ENCODE measurements at places on chromosomes 1 and 21. TPM values are rescaled to one million over a fixed set of nuclear protein-coding genes. Genes with fewer than 3 reads are reported as not detected.

Gene OR2L13
- polyA plus RNA-seq, result not detected

Gene KRTAP12-2
- not detected for polyA plus RNA-seq

Gene LHX4
- polyA plus RNA-seq, result 4.6 TPM

DNA sequence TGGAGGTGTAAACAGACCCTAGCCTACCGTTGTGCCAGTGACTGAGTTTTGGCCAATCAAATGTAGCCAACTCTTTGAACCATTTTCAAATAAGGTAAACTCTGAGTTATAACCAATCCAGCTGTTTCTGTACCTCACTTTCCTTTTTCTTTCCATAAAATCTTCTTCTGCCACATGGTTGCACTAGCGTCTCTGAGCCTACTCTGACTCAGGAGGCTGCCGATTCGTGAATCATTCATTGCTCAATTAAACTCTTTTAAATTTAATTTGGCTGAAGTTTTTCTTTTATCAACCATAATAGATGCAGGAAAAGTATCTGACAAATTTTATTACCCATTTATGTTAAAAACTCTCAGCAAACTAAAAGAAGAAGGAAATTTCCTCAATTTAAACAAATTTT is 111.5 kb upstream of the LYPLAL1 start:
- DNase-seq, result no peak

- no peak for DNase-seq
These were observed 10.0 kb upstream of the MORC3 start for GRCh38 chr21:36310016-36310415.

DNA sequence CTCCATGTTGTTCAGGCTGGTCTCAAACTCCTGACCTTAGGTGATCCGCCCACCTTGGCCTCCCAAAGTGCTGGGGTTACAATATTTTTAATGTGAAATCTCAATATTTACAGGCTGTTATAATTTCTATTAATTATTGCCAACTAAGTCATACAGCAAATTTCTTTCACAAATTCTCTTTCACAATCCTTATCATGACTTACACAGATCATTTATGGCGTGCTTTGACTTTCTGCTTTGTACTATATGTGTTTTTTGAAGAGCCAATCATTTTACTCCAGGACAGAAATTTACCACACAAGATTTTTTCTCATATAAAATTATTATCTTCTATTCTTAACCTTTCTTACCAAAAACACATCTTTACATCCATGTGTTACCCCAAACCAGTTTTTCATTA is 1729.9 kb downstream of the NCAM2 start:
- DNase-seq, result no peak

DNA sequence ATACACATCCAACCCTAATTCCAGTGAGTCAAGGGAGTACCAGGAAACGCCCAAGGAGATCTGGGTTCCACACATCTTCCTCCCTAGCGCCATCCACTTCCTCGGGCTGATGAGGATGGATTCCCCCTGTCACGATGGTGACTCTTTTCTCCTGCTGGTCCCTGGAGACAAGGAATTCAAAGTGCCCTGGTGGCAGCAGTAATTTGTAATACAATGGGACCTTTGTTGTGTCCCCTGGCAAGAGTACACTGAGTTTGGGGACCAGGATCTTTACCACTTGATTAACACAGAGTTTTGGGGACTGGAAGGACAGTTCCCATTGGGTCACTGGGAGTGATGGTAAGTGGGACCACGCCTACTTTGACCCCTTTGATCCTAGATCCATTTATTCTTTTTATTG is 9.4 kb upstream of the JAK1 start:
- no peak for DNase-seq

- no peak for DNase-seq
These were observed 13.5 kb upstream of the FOXJ3 start for GRCh38 chr1:42348498-42348897.

- DNase-seq, result no peak
These were observed 243.6 kb downstream of the TM2D1 start for GRCh38 chr1:61481315-61481715.

DNA sequence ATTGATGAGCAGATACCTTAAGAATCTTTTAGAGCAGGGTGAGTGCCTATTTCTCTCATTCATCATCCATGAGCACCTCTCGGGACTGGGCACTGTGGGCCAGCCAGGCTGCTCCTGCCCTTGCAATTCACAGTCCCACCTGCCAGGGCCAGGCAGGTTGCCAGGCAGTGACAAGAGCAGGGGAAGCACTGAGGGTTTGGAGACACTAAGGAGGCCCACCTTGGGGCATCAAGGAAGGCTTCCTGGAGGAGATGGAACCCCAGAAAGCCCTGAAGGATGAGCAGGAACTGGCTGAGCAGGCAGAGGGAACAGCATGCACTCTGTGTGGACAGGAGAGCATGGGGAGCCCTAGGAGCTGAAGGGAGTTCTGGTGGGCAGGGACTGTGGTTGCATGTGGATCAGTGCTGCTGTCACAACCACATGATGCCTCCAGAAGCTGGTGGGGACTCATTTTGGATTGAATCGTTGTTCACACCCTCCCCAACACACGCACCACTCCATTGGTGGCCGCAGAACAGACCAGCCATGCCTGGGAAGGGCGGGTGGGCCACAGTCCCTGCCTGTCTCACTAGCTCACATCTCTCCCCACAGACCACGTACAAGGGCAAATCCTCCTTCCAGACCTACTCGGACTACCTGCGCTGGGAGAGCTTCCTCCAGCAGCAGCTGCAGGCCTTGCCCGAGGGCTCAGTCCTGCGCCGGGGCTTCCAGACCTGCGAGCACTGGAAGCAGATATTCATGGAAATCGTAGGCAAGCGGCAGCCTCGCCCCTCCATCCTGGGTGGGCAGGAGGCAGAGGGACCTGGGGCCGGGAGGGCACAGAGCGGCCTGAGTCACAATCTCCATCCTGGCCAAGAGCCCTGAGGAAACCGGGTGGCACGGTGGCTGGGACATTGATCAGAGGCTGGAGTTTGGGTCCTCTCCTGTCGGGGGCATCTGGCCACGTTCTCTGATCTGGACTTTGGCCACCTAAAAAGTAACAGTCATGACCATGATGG is 55.1 kb downstream of the DISP3 start:
- DNase-seq, result no peak

- no peak for DNase-seq
These were observed 788 bp downstream of the ISG15 start for GRCh38 chr1:1013922-1014648.

DNA sequence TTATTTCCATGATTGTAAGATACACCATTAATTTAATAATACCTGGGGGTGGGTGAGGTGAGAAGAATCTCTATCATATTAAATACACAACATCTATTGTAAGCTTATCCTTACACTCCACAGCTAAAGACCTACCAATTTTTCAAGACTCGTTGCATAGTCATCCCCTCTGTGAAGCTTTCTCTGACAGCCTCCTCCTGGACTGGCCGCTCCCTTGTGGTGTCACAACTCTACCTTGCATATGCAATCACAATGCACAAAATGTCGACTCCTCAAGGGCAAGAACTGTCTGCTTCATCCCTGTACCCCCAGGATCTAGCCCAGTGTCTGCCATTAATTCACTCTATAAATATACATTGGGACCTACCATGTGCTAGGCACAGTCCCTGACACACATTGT is 2.4 kb upstream of the PTGFRN start:
- DNase-seq, result no peak

DNA sequence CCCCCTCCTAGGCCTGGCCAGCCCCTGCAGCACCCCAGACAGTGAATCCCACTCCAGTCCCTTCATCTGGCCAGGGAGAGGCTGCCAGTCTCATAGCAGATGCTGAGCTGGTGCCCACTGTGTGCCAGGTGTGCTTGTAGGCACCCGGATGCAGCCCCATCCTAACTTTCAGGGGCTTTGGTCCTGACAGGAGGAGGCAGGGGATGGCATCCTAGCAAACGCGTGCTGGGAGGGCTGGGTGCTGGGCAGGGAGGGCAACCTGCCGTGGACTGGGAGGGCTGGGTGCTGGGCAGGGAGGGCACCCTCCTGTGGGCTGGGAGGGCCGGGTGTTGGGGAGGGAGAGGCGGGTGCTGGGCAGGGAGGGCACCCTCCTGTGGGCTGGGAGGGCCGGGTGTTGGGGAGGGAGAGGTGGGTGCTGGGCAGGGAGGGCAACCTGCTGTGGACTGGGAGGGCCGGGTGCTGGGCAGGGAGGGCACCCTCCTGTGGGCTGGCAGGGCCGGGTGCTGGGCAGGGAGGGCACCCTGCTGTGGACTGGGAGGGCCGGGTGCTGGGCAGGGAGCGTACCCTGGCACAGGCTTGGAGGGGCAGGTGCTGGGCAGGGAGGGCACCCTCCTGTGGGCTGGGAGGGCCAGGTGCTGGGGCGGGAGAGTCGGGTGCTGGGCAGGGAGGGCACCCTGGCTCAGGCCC is 35.3 kb downstream of the SLC19A1 start:
- no peak for DNase-seq

DNA sequence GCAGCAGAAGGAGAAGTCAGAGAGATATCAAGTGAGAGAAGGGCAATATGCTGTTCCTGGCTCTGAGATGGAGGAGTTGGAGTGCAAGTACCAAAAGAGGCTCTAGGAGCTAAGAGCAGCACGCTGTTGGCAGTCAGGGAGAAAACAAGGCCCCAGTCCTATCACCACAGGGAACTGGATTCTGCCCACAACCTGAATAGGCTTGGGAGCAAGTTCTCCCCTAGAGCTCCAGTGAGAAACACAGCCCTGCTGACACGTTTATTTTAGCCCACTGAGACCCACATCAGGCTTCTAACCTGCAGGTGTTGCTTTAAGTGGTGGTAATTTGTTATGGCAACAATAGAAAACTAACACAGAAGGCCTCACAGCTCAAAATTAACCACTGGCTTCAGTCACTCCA is 31.8 kb upstream of the ZNF644 start:
- DNase-seq, result no peak

- no peak for DNase-seq
These were observed 129.1 kb downstream of the TOMM20 start for GRCh38 chr1:234999513-234999940.

- DNase-seq, result no peak
These were observed 113.7 kb upstream of the PALMD start for GRCh38 chr1:99532276-99532580.

DNA sequence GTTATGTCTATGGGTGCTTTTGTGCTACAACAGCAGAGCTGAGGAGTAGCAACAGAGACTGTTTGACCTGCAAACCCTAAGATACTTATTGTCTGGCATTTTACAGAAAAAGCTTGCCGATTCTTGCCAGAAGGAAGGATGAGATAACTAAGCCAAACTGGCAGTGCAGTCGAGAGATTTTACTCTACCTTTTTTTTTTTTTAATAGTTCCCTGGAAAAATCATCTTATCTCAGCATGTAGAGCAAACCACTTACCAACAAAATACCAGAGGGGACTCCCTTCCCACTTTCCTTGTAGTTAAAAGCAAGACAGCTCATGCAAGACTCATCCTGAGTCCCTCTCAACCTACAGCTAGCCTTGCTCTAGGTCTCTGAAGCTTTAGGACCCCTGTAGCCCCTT is 132.9 kb downstream of the SYT2 start:
- no peak for DNase-seq

DNA sequence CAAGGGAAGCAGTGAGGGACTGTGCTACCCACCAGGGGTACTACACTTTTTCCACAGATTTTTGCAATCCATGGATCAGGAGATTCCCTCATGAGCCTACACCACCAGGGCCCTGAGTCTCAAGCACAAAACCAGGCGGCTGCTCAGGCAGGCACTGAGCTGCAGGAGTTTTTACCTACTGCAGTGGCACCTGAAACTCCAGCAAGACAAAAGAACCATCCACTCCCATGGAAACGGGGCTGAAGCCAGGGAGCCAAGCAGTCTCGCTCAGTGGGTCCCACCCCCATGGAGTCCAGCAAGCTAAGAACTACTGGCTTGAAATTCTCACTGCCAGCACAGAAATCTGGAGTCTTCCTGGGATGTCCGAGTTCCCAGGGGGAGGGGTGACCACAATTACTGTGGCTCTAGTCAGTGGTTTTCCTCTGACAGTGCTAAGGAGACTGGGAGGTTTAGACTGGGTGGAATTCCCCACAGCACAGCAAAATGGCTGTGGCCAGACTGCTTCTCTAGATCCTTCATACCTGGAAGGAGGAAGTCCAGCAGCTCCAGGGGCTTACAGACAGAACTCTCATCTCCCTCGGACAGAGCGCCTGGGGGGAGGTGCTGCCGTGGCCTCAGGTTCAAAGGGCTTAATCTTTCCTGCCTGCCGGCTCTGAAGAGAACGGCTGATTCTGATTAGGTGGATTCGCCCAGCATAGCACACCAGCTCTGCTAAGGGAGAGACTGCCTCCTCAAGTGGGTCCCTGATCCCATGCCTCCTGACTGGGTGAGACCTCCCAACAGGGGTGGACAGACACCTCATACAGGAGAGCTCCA is 437.8 kb downstream of the LTN1 start:
- DNase-seq, result no peak

GRCh38 chr1:44315521-44315920 is 39.5 kb downstream of the ERI3 start:
- no peak for DNase-seq

GRCh38 chr1:12230549-12231275 is 882 bp downstream of the VPS13D start:
- no peak for DNase-seq

DNA sequence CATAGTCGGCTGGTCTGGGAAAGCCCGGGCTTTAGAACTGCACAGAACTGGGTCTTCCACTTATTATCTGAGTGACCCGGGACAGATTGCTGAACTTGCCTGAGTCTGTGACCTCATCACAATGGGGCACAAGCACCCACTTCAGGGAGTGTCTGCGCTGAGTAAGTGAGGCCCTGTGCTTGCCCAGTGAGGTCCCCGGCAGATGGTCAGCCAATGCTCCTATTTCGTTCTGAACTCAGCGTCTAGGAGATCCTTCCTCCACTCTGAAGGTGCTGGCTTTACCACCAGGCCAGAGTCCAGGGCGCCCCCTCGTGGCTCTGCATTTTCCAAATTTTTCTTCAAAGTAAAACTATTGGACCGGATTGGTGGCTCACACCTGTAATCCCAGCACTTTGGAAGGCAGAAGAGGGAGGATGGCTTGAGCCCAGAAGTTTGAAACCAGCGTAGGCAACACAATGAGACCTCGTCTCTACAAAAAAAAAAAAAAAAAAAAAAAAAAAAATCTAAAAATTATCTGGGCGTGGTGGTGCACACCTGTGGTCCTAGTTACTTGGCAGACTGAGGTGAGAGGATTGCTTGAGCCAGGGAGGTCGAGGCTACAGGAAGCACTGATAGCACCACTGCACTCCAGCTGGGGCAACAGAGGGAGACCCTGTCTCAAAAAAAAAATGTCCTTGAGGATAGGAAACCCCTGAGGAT is 61.7 kb downstream of the FCRL5 start:
- DNase-seq, result peak; percentile 52

DNA sequence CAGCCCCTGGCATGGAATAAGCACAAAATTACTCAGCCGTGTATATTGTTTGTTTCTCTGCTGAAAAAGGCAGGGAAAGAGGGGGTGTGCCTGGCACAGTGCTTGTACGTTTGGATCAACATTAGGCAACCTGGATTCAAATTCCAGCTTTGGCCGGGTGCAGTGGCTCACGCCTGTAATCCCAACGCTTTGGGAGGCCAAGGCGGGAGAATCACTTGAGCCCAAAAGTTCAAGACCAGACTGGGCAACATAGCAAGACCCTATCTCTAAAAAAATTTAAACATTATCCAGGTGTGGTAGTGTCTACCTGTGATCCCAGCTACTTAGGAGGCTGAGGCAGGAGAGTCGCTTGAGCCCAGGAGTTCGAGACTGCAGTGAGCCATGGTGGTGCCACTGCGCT is 152.9 kb upstream of the TMEM51 start:
- no peak for DNase-seq

Measured in left kidney (tissue), 8 donors.